ENCODE measurements at places on chromosomes 4 and X.

- no peak for DNase-seq
Observed at GRCh38 chr4:76023389-76023788, at the start of gene CXCL10. Gene CXCL10, minus strand, starts transcription at chr4:76023497. Its CDS starts 66 bp downstream, at chr4:76023431.

- DNase-seq: no peak
Observed at GRCh38 chrX:54798137-54798536, at the start of gene ITIH6. Gene ITIH6, minus strand, starts transcription at chrX:54798255. Its CDS starts 45 bp downstream, at chrX:54798210.

GRCh38 chr4:79918292-79918691 lies 154.7 kb downstream of the ANTXR2 start:
- DNase-seq: no peak

DNA sequence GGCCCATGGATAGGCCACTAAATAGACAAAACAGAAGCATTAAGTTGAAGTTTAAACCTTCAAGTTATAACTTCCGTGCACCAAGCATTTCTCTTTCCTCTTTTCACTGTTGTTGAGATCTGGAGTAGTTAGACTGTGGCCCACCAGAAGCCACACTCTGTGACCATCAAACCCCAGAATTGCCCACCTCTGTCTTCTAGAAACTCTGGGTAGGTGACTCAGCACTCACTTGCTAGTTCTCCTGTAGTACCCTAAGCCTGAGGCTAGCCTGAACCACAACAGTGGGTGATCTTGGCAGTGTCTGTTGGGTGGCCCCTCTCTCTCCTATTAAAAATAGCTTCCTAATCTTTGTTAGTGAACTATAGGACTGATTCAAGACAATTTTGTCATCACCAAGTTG lies 24.6 kb upstream of the CD40LG start:
- no peak for DNase-seq

- no peak for DNase-seq
Observed at GRCh38 chr4:158811704-158812103, 42.9 kb downstream of the FNIP2 start.

DNA sequence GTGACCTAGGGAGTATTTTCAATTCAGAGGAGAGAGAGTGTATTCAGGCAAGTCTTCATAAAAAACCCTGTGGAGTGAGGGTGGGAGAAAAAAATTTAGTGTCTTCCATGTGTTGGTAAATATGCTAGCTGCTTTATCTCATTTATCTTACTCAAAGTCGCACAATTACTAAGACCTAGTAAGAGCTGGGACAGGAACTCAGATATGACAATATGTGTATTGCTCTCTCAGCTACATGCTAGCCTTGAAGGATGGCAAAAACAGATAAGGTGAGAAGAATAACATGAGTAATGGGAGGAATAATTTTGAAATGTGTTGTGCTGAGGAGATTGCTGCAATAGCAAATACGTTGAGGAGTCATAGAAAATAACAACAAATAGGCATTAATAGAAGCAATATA lies 458.6 kb downstream of the SH2D1A start:
- DNase-seq: no peak

GRCh38 chrX:28205126-28205525 lies 223.9 kb upstream of the DCAF8L1 start:
- no peak for DNase-seq

GRCh38 chr4:113471146-113471860 lies 290.2 kb downstream of the CAMK2D start:
- DNase-seq: no peak

DNA sequence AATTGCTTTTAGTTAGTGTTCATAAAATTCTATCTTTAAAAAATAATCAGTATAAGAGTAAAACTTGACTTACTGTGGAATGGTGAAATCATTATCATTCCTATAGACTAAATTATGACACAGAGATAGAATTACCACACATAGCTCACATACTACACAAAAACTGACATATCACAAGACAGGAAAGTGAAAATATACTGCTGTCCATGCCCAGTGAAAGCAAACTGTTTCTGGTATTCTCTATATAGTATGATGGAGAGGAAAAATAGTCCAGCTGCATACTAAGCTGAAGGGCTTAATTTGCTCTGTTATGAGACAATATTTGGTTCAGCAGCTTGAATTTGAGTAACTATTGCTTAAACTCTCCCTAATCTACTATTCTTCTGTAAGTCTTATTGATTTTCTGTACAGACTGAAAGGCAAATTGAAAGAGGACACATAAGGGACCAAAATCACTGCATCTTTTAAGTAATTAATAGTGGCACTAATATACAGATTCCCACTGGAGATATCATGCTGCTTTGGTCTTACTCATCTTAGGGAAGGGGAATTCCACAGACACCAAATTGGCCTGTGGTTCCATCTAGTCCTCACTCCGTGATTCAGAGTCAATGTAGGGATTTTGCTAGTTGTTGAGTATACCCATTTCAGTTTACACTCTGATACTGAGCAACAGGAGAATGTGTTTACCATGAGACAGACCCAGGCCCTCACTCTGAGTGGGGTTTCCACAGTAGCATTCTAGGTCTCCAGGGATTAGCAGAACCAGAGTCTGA lies 47.4 kb upstream of the AGA start:
- no peak for DNase-seq

GRCh38 chr4:95362906-95363558 lies 185.7 kb downstream of the UNC5C start:
- DNase-seq: no peak

DNA sequence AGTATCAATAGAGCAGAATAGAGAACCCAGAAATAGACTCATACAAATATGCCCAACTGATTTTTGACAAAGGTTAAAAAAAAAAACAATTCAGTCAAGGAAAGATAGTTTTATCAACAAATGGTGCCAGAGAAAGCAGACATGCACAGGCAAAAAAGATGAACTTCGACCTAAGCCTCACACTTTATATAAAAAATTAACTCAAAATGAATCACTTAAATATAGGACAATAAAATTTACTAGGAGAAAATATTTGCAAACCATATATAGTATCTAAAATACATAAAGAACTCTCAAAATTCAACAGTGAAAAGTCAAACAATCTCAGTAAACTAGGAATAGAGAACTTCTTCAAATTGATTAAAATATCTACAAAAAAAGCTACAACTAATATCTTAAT lies 29.7 kb downstream of the HUWE1 start:
- no peak for DNase-seq

GRCh38 chr4:76420762-76421581 lies at the start of gene CCDC158:
Gene CCDC158, minus strand, starts transcription at chr4:76421141. Its CDS starts 17,934 bp downstream, at chr4:76403207.
- DNase-seq: no peak

DNA sequence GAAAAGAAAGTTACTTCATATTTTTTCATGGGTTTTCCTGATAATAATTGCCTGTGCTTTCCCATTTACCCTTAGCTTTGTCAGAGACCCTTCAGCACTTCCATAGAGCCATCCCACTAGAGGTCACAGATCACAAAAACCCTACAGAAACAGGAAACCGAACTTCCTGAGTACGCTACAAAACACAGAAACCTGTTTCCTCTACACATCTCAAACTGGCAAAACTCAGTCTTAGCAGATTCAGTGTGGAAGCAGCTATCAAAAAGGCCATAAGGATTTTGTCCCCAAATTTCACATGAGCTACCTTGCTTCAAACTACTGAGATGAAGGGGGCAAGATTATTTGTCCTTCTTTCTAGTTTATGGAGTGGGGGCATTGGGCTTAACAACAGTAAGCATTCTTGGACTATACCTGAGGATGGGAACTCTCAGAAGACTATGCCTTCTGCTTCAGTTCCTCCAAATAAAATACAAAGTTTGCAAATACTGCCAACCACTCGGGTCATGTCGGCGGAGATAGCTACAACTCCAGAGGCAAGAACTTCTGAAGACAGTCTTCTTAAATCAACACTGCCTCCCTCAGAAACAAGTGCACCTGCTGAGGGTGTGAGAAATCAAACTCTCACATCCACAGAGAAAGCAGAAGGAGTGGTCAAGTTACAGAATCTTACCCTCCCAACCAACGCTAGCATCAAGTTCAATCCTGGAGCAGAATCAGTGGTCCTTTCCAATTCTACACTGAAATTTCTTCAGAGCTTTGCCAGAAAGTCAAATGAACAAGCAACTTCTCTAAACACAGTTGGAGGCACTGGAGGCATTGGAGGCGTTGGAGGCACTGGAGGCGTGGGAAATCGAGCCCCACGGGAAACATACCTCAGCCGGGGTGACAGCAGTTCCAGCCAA lies at the start of gene MMRN1:
Gene MMRN1 (plus strand): TSS at position 206 of the 902 bp plus-strand sequence. CDS start 118 bp downstream, at position 324.
- DNase-seq: no peak

- DNase-seq: no peak
Observed at GRCh38 chrX:108165383-108166111, 74.0 kb downstream of the ATG4A start.

DNA sequence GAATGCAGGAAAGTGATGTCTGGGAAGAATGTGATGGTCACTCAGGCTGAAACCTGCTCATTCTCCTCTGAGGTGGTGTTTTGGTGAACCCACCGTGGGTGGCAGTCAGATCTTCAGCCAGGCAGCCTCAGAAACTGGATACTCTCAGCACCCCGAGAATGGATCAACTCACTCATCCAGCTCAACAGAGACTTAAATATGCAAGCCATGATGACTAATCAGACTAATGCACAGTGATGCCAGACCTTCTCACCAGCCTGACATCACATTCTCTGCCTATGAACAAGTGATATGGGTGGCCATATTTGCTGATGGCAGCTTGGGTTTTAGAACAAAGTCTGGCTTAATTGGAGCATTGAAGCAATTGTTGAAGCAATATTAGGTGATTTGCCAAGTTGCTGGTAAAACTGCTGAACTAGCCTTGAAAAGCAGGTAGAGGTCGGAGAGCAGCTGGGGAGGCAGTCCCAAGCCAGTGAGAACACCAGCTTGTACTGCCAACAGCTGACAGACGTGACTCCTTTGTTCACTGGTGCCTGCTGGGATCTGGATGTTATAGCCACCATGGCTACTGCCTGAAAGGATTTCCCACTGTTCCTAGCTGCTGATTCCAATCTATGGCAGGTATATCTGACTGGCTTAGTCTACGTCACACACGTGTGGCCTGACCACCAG lies 608.1 kb downstream of the MID1IP1 start:
- no peak for DNase-seq

DNA sequence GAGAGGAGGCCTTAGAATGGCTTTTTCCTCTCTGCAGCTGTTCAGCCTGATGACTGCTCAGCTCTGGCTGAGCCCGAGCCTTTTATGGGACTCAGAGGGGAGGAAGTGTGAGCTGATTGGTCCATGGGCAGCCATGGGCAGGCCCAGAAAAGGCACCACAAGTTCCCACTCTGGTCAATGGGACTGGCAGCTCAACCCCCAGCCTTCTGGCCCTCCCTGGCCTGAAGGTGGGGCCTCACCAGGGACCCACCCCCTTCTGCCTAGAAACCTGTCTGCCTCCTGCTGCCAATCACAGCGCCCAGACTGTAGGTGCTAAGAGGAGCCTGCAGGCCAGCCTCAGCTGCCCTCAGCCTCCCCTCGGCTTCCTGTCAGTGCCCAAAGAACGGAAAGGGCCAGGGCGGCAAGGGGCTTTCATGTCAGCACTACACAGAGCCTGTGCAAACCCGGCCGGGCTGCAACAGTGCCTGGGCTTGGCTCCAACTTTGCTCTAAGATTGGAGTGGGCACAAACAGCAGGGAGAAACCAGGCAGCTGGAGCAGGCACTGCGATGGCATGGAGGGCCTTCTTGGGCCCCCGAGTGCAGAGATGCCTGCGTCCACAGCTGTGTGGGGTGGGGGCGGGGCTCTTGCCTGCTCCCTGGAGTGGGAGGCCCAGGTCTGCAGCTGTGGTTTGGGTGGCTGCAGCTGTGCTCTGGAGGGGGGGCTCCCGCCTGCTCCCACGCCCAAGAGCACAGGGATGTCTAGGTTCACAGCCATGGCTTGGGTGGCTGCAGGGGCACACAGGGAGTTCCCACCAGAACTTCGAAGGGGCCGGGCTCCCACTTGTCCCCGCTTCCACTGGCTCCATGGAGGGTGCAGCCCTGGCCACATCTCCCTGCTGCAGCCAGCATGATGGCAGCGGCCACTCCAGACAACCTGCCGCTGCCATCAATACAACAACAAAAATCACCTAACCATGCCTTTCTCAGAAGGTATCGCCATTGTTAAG lies 92.6 kb downstream of the NXF2 start:
- no peak for DNase-seq

DNA sequence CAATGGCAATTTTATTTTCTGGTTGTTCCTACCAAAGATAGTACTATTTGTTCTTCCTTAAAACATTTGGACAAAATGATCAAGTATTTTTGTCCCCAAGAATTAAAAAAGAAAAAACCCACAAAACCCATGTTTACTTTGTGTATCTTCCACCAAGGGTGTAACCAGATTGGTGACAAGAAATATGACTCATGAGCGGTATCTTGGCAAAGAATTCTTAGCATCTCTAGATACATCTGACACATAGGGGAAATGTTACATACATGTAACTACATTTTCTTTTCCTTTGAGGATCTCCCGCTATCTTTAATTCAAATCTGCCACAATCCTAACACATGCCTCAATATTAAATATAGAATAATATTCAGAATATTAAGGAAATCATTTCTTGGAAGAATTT lies 78.7 kb downstream of the WDFY3 start:
- no peak for DNase-seq
